Kasumi-1 (cell line): ENCODE measurements at places on chromosomes 11 and 22.

GRCh38 chr22:29340566-29340965 lies 25.1 kb upstream of the RASL10A start:
- DNase-seq = no peak

DNA sequence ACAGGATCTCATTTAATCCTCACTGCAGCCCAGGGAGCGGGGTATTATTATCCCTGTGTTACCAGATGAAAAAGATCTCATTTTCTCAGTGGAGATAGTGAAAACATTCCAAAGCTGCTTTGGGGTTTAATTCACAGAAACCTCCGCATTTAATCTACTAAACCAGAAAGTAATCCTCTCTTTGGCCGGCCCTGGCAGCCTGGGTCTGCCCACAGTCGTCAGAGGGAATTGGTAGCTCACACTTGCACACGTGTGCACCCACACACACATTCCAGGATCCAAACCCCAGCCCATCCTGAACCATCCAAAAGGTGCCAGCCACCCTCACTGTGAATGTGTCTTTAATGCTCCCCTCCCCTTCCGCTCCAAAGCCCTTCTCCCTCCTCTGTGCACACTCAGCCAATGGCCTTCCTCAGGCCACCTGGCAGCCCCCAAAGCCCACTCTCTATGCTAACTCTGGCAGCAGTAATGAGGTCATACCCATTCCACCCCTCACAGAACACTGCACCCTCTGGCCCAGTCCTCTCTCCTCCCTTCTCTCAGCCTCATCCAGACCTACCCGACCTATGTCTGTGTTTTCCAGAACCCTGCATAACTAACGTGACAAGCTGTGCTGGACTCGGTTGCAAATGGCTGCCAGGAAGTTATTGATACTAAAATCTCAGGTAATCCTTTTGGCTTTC lies 466.2 kb downstream of the SOX6 start:
- DNase-seq = no peak

DNA sequence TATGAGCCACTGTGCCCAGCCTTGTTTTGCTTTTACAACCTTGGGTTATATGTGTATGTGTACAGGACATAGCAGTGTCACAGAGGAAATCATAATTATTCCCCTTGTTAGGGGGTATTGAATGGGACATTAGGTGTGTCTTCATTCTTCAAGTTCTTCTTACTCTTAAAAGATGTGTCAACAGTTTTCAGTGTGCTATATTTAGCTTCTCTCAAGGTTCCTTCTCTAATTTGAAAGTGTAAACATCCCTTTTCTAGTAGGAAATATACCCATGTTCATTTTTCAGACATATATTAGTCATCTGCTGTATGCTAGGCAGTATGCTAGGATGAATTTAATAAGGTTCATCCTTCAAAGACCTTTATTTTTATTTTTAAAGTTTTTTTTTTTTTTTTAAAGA lies 17.1 kb downstream of the PCF11 start:
- DNase-seq = no peak

DNA sequence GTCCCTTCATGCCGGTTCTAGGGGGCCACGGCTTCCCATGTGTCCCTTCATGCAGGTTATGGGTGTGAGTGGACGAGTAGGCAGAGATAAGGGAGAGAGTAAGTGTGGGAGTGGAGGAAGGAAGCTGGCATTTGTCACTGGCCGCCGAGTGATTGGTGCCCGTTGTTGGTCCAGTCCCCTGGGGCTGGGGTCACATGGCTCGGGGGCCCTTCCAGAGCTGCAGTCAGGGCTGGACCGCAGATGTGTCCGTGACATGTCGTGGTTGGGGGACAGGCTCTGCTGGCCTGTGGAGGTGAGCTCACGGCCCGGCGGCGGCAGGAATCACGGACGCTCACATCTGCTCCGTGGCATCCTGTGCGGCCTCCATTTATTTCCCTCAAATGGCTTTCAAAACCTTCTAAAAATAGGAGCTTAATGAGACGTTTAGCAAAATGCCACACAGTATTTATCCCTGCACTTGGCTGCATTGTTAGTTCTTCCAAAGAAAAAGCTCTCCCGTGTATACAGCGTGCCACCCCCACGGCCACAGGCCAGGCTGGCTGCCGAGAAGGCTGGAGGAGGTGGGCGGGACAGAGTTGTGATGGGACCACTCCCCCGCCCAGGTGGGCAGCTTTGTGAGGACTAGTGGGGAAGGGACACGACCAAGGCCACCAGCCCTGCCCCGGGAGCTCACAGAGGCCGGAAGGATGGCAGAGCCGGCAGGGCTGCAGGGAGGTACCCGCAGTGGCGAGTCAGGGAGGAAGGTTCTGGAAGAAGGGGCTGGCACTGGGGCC lies 386.7 kb downstream of the TBC1D22A start:
- DNase-seq = no peak

DNA sequence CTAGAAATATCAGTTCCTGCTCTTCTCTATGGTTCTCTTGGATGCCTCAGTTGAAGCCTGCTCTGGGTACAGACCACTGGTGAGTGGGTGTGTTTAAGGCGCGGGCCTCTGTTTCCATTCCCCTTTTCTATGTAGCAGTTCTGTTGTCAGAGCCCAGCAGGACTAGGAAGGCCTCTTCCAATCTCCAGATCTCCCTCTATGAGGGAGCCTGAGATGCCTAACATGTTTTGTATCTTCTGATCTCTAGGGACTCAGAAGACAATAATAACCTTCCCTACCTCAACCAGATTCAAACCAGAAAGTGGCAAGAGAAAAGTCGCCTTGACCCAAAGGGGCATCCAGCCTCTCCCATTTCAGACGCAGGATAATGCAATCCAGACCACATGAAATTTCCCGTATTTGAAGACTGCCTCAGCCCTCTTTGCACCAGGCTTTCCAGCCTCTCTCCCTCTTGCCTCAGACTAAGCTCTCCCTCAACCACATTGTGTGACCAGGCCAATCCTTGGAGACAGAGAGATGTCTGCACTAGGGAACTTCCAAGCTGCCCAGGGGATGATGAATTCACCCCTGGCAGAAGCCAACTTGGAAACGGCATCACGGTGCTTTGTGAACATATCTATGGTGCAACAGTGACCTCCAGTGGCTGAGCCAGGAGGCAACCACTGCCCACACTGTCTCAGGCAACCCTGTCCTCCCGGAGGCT lies 150.1 kb upstream of the UBASH3B start:
- peak; percentile 83 for DNase-seq

GRCh38 chr11:64347193-64347867 lies 7.3 kb downstream of the CCDC88B start:
- no peak for DNase-seq

DNA sequence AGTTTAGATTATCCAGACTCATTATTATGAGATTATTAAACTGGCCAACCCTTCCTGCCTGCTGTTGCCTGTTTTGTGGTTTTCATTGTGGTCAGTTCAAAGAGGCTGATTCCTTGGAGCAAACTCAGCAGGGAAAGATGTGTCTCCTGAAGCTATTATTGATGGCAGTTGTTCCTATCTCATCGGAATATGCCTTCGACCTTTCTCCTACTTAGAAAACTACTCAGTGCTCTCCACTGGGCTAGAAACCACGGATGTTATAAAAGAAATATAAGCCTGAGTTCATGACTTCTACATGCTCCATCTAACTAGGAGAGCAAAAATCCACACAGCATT lies 80.2 kb upstream of the NAV2 start:
- no peak for DNase-seq

DNA sequence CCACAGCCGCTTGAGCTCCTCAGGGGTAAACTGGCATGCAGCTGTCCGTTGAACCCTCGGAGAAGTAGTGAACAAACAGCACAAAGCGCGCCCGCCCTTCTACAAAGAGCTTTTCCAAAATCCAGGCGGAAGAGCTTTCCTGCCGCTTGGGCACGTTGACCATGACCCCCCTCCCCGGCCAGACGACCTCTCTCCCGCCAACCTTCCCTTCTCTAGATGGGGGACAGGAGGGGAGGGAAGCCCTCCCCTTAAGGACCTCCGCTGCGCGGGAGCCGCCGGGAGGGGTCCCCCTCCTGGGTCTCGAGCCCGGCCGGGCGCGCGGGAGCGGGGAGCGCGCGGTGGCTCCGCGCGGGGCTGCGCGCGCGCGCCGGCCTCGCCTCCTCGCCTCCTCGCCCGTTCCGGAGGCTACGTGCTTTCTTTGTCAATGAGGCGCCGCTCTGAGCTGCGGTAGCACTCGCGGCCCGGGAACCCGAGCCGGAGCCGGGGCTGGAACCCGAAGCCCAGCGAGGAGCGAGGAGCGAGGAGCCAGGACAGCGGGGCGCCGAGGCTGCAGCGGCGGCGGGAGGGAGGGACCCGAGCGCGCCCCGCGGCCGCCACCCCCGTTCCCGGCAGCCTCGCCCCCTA lies 118.6 kb downstream of the HIPK3 start:
- DNase-seq = no peak

DNA sequence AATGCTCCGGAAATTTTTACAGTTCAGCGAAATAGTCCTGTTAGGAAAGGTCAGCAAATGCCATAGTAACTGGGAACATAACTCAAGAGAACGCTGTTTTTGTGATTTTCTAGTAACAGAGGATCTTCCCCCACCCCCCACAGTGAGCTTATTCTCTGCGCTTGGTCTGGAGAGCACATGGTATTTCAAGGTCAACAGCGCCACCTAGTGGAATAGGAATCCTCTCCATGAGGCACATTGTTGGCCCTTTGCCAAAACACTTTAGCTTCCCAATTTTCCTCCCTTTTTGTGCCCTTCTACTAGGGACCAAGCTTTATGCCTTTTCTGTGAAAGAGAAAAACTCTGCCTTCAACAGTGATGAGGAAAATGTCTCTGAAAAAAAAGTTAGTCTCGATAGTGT lies 13.2 kb upstream of the OR4C12 start:
- peak; percentile 57 for DNase-seq

DNA sequence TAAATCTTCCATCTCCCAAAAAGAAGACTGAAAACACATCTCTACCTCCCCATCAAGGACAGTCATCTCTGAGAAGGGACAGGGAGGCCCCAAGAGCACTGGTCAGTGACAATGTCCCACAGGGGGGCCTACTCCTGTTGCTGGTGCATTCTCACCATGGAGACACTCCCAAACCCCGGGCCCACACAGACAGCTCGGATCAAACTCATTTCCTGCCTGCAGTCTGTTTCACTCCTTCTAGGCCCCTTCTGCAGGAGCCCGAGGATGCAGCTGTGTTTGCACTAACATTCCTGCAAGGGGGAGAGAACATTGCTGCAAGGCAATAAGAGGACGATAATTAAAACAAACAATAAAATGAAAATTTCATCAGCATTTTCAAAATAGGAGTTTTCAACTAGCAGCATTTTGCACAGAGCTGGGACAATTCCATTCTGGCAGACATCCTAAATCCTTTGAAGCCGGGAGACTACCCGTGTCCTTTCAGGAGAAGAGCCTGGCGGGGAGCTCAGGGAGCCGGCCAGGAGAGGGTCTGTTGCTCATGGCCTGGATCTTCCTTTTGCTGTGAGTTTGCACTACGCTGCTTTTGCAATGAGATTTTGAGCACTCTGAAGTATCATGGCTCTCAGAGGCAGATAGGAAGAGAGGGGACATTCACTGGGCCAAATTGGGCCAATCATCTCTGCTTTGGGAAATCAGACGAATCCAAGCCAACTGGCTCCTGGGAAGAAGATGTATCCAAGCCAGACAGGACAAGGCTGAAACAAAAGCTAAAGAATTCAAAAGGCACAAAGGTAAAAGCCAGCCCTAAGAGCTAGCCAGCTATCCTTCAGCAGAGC lies 33.2 kb downstream of the SPATA19 start:
- no peak for DNase-seq

DNA sequence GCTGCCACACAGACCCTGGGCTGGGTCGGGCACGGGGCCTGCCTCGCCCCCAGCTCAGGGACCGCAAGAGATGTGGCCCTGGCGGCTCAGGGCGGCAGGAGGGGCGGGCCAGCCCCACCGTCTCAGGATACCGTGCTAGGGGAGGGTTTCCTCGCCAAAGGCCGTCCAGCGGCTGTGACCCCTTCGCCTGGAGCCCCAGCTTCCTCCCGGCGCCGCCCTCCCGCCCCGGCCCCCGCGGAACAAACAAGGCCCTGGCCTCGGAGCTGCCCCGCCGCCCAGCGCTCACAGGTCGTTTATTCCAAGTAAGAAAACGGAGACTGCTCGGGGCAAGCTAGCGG lies 543 bp upstream of the AP2A2 start:
- no peak for DNase-seq
